ENCODE measurements at places on chromosomes 5 and 9. TPM values are rescaled to one million over a fixed set of nuclear protein-coding genes. Genes with fewer than 3 reads are reported as not detected.

Gene FCHO2
- total RNA-seq = 41.9 TPM

Gene SH3PXD2B
- 74.1 TPM for total RNA-seq

Gene SLC25A2
- 0.62 TPM for total RNA-seq

Gene NMUR2
- not detected for total RNA-seq

Gene SLC23A1
- total RNA-seq = not detected

Gene DOK3
- 51.4 TPM for total RNA-seq

Gene MEIKIN
- total RNA-seq = not detected

Gene ROPN1L
- total RNA-seq = 4.0 TPM

Gene PCDHB2
- total RNA-seq = 44.9 TPM

Gene GABRA6
- not detected for total RNA-seq

Gene PCDHB4
- 2.3 TPM for total RNA-seq

Gene BTNL9
- 24.3 TPM for total RNA-seq

Gene TRAF1
- total RNA-seq = 1.4 TPM

Gene TMEFF1
- 45.8 TPM for total RNA-seq

Measured in endothelial cell (in vitro differentiated cells).